ENCODE measurements at places on chromosomes 4 and X. TPM values are rescaled to one million over a fixed set of nuclear protein-coding genes. Genes with fewer than 3 reads are reported as not detected.

The FRG2 gene
- total RNA-seq: not detected

The HOPX gene
- total RNA-seq: 1.3 TPM

The PLXNB3 gene
- total RNA-seq: 0.36 TPM

- DNase-seq: no peak
These were observed 65.5 kb downstream of the EVC start for GRCh38 chr4:5776510-5776909.

DNA sequence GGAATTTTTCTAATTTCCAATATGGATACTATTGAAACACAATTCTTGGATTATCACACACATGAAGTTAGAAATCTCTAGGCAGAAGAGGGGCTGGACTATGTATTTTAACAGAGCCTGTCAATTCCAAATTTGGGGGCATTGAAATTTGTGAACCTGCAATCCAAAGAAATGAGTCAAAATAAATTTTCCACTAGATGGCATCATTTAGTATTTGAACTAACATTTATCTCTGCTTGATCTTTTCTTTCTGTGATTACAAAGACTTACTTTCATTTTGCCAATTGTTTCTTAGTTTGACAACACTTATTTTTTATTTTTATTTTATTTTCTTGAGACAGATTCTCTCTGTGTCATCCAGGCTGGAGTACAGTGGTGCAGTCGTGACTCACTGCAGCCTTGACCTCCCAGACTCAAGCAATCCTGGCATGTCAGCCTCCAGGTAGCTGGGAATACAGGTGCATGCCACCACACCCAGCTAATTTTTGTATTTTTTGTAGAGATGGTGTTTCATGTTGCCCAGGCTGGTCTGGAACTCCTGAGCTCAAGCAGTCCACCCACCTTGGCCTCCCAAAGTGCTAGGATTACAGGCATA is 2.7 kb upstream of the PYURF start:
- DNase-seq: no peak

GRCh38 chr4:1091561-1091995 is 21.8 kb downstream of the RNF212 start:
- DNase-seq: no peak
